MM.1S (cell line): ENCODE measurements at places on chromosomes 1 and 21.

- no peak overlapping the region for H3K27ac ChIP-seq
- H3K4me1 ChIP-seq: no peaks in the 10 kb centered on the region
- no peak overlapping the region for H3K4me3 ChIP-seq
- DNase-seq: no peak
Observed at GRCh38 chr21:31671931-31672330, 12.4 kb downstream of the SOD1 start.

GRCh38 chr1:47651311-47652089 lies 213.7 kb downstream of the FOXD2 start:
- H3K27me3 ChIP-seq: no peaks in the 10 kb centered on the region
- no peak for DNase-seq
- H3K36me3 ChIP-seq: no peaks in the 10 kb centered on the region

GRCh38 chr21:31665397-31665796 lies 5.9 kb downstream of the SOD1 start:
- no peak for DNase-seq
- H3K27me3 ChIP-seq: no peaks in the 10 kb centered on the region
- no peak overlapping the region for H3K4me3 ChIP-seq
- H3K27ac ChIP-seq: no peak overlapping the region
- H3K36me3 ChIP-seq: peaks cover 26% of the 10 kb centered on the region
- peaks cover 13% of the 10 kb centered on the region for H3K4me1 ChIP-seq

- no peak for DNase-seq
- no peaks in the 10 kb centered on the region for H3K4me1 ChIP-seq
- H3K27ac ChIP-seq: no peak overlapping the region
Observed at GRCh38 chr1:2330519-2331199, 60.7 kb downstream of the MORN1 start.

GRCh38 chr1:33997127-33998036 lies 133.5 kb downstream of the HMGB4 start:
- DNase-seq: no peak
- no peaks in the 10 kb centered on the region for H3K4me1 ChIP-seq
- no peaks in the 10 kb centered on the region for H3K36me3 ChIP-seq
- H3K27me3 ChIP-seq: peaks cover 10% of the 10 kb centered on the region

DNA sequence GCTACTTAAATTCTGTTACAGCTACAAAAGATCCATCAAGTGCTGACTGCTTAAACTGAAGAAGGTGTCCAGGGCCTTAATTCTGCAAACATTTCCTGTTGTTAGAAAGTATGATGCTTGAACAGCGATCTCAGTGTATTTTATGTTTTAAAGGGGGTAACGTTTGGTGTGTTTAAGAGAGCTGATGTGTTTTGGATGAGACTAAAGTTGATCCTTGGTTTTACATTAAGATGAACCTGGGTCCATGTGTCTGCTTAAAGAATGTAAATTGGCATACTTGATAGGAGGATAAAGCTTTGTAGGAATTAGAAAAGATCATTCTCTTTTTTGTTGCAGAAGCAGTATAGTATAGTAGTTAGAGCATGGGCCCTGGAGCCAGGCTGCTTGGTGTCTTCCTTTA lies 3.6 kb downstream of the IER5 start:
- no peak overlapping the region for H3K27ac ChIP-seq
- H3K27me3 ChIP-seq: no peaks in the 10 kb centered on the region
- H3K4me1 ChIP-seq: peaks cover 20% of the 10 kb centered on the region
- no peaks in the 10 kb centered on the region for H3K36me3 ChIP-seq

GRCh38 chr21:33541105-33541711 lies 709 bp downstream of the GART start:
- DNase-seq: peak; percentile 62
- H3K27me3 ChIP-seq: no peaks in the 10 kb centered on the region
- H3K27ac ChIP-seq: peak overlapping the region; percentile 96
- peaks cover 25% of the 10 kb centered on the region for H3K36me3 ChIP-seq
- H3K4me3 ChIP-seq: peak overlapping the region; percentile 83

GRCh38 chr21:45423968-45424853 lies 19.2 kb downstream of the COL18A1 start:
- no peaks in the 10 kb centered on the region for H3K36me3 ChIP-seq
- peaks cover 100% of the 10 kb centered on the region for H3K27me3 ChIP-seq
- no peak overlapping the region for H3K27ac ChIP-seq
- no peaks in the 10 kb centered on the region for H3K4me1 ChIP-seq

DNA sequence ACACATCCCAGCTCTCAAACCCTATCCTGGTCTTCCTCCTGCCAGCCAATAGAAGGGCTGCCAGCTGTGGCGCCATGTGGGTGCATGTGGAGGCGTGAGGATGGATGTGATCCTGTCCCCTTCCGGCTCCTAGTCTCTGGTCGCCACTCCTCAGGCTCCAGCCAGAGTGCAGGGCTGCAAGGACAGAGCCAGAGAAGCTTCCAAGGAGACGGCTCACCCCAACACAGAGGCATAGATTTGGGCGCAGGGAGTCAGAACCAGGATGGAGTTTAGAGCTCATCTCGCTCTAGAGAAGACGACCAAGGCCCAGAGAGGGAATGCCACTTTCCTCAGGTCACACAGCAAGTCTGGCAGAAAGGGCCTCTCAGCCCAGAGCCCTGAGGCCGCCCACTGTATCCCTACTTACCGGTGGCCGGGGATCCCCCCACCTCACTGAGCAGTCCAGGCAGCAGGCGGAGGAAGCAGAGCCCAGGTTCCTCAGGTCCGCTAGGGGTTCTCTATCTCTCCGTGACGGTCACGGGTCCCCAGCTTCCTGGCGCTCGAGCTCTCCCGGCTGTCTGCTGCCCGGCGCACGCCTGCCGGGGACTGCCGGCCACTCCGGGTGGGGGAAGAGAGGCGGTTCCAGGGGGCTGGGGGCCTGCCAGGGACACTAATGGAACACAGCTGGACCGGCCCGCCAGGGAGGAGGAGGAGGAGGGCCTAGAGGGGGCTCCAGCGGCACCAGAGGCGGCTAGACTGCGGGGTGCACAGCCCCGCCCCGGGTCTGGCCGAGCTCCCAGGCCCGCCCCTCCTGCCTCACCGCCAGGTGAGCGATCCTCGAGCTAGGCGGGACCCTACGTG lies at the start of gene COL16A1:
Gene COL16A1, minus strand, starts transcription at position 587 of the 840 bp plus-strand sequence. CDS start 1,824 bp downstream, outside the sequence.
- no peak within 1 kb of the TSS for H3K27ac ChIP-seq
- no peak within 1 kb of the TSS for H3K4me3 ChIP-seq
- no peaks in the 10 kb centered on the region for H3K36me3 ChIP-seq
- no peak for DNase-seq
- peaks cover 29% of the 10 kb centered on the region for H3K27me3 ChIP-seq

GRCh38 chr21:29155118-29155932 lies 24.9 kb downstream of the MAP3K7CL start:
- DNase-seq: no peak
- H3K4me3 ChIP-seq: no peak overlapping the region
- H3K27me3 ChIP-seq: no peaks in the 10 kb centered on the region
- H3K36me3 ChIP-seq: no peaks in the 10 kb centered on the region
- no peak overlapping the region for H3K27ac ChIP-seq
- H3K4me1 ChIP-seq: no peaks in the 10 kb centered on the region

DNA sequence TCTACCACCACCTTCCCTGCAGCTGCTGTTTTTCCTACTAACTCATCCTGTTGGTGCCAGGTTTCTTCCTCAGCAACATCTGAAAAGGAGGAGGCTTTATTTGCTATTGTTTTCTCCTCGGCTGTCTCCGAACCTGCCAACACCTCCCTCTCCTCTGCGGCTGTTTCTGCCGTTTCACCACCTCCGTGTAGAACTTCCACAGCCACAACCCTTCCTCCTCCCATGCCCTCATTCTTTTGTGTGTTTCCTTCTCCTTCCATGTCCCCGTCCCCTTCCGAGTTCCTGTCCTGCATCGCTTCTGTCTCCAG lies 59.0 kb upstream of the LRRC53 start:
- no peak overlapping the region for H3K27ac ChIP-seq
- no peak for DNase-seq
- no peaks in the 10 kb centered on the region for H3K36me3 ChIP-seq
- no peaks in the 10 kb centered on the region for H3K27me3 ChIP-seq
- no peak overlapping the region for H3K4me3 ChIP-seq

DNA sequence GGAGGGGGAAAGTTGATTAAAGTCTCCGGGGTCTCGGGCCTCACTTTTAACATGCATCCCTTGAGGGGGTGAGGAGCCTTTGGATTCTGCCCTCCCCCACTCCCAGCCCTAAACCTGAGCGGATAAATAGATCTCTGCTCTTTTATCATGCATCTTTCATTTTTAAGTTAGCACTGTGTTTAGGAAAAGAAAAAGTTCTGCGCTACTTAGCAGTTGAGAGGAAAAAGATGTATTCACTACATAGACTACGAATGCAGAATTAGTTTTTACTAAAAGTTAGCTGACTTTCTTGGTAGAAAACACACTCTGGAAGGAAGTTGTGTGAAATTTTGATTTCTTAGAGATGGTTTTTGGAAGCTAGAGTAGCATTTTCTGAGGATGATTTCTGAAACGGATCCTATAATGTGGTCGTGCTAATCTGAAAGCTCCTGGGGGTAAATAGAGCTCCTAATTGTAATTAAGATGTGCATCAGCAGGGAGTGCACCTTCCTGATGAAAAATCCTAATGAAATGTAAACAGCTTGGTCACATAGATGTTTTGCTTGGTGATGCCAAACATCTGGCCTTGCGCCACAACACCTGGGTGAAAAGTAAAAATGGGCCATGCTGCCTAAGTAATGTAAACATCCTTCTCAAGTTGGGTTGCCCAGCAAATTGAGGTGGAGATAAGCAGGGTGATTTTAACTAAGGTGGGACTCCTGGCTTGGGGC lies 1.8 kb downstream of the ROR1 start:
- H3K27ac ChIP-seq: no peak overlapping the region
- H3K36me3 ChIP-seq: no peaks in the 10 kb centered on the region
- no peaks in the 10 kb centered on the region; the same call in 1 of the 2 replicates for H3K27me3 ChIP-seq
- H3K4me1 ChIP-seq: peaks cover 8% of the 10 kb centered on the region
- DNase-seq: no peak
